NCI-H1092 (cell line): ENCODE measurements at places on chromosomes 1 and 21.

DNA sequence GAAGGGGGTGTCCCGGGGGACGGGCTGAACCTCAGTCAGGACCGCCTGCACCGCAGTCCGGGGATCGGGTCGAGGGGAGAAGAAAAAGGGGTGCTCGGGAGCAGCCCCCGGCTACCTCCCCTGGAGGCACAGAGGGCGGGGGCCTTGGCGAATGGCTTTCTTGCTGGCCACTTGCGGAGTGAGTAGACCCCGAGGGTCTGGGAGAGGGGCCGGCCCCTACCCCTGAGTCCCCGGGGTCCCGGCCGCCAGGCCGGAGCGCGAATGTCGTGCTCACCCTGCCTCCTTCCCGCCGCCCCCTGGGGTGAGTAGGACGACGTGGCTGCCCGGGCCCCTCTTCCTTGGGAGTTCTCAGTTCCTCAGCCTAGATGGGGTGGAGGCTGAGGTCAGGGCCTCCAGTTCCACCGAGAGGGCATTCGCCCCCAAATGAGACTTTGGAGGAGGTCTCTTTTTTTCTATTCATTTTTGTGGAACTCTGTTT lies 113.0 kb downstream of the OSBPL9 start:
- no peak for DNase-seq

- no peak for DNase-seq
Observed at GRCh38 chr1:29756085-29756484, 519.8 kb downstream of the PTPRU start.

GRCh38 chr1:228018961-228019721 lies 12.3 kb downstream of the WNT3A start:
- no peak for DNase-seq

DNA sequence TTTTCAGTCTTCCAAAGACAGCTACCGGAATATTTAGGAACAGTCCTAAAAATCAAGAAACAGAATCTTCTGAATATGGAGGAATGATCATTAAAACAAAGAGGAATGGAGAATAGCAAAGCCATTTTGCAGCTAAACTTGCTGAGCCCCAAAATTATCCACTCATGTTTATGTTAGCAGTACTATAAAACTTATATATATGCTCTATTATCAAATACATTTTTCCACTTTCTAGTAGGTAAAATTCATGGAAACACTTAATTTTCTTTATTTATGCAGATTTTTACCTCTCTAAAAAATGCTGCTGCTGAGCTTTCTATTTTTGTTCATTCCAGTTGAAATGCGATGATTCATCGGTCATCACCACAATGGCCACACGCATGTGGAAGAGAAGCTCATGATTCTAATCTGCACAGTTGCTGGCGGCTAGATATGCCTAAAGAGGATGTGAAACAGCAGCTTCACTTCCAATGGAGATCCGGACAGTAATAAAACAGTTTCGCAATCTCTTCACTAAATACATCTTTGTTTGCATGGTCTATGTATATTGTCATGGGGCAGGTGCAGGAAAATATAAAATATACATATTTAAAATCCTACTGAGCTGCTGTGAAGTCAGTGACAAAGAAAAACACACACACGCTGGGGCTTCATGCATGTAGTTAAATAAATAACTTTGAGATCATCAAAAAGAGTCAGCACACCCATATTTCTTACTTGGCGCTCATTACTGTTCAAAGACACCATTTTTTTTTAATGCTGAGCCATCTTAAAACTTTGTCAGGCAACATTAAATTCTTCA lies 292.2 kb downstream of the SMYD3 start:
- DNase-seq = no peak
